Left renal cortex interstitium (tissue), 4 donors: ENCODE measurements at places on chromosomes 7 and 10. TPM values are rescaled to one million over a fixed set of nuclear protein-coding genes. Genes with fewer than 3 reads are reported as not detected.

The HK1 gene
- polyA plus RNA-seq = 52.4 TPM

The TRIL gene
- 56.4 TPM for polyA plus RNA-seq

The HMX2 gene
- polyA plus RNA-seq = 1.4 TPM

The ADRB1 gene
- polyA plus RNA-seq = 0.06 TPM

The ZP3 gene
- polyA plus RNA-seq = 3.0 TPM

The SEC24C gene
- polyA plus RNA-seq = 67.2 TPM

The MLXIPL gene
- 10.1 TPM for polyA plus RNA-seq

The ZWINT gene
- polyA plus RNA-seq = 60.5 TPM

The SNX10 gene
- polyA plus RNA-seq = 18.6 TPM

The CHAT gene
- polyA plus RNA-seq = not detected

The CALY gene
- polyA plus RNA-seq = 0.31 TPM

The ASZ1 gene
- 0.06 TPM for polyA plus RNA-seq

The CCDC146 gene
- polyA plus RNA-seq = 30.9 TPM

The HPS1 gene
- polyA plus RNA-seq = 38.0 TPM

The ANKRD1 gene
- polyA plus RNA-seq = 0.68 TPM

The PCDH15 gene
- 5.9 TPM for polyA plus RNA-seq

The OPALIN gene
- not detected for polyA plus RNA-seq

The AKAP9 gene
- polyA plus RNA-seq = 71.6 TPM

The ABCA13 gene
- polyA plus RNA-seq = 1.0 TPM

The FZD1 gene
- polyA plus RNA-seq = 61.8 TPM

The FAM3C gene
- 90.2 TPM for polyA plus RNA-seq

The NXPH1 gene
- 0.14 TPM for polyA plus RNA-seq

The PTPRN2 gene
- polyA plus RNA-seq = 11.4 TPM

The OR2A42 gene
- polyA plus RNA-seq = 4.1 TPM

The IFIT1 gene
- 14.8 TPM for polyA plus RNA-seq

The PRSS1 gene
- not detected for polyA plus RNA-seq

The CYP26C1 gene
- 0.05 TPM for polyA plus RNA-seq

The CYP3A4 gene
- 0.27 TPM for polyA plus RNA-seq

The SLC18A3 gene
- polyA plus RNA-seq = not detected

The CPED1 gene
- 32.0 TPM for polyA plus RNA-seq

The NANOS1 gene
- polyA plus RNA-seq = 5.3 TPM

The ABCB4 gene
- 2.8 TPM for polyA plus RNA-seq

The PRKCQ gene
- polyA plus RNA-seq = 14.2 TPM

The PAX4 gene
- not detected for polyA plus RNA-seq

The UTF1 gene
- polyA plus RNA-seq = not detected

The ASB10 gene
- polyA plus RNA-seq = 0.12 TPM

The NPC1L1 gene
- 2.4 TPM for polyA plus RNA-seq

The CAMK2B gene
- polyA plus RNA-seq = 2.4 TPM

The GLUD1 gene
- polyA plus RNA-seq = 116 TPM

The HSPA14 gene
- polyA plus RNA-seq = 19.3 TPM

The SPDYE17 gene
- polyA plus RNA-seq = not detected

The FEZF1 gene
- polyA plus RNA-seq = not detected

The CXCL12 gene
- 503 TPM for polyA plus RNA-seq

The EIF4H gene
- 292 TPM for polyA plus RNA-seq

The VOPP1 gene
- 59.3 TPM for polyA plus RNA-seq

The KBTBD2 gene
- 54.8 TPM for polyA plus RNA-seq

The PRXL2A gene
- polyA plus RNA-seq = 110 TPM

The EPDR1 gene
- 18.5 TPM for polyA plus RNA-seq

The CLDN3 gene
- polyA plus RNA-seq = 33.7 TPM

The GARIN1A gene
- polyA plus RNA-seq = 4.8 TPM

The H2BK1 gene
- not detected for polyA plus RNA-seq

The SLC26A5 gene
- polyA plus RNA-seq = 0.60 TPM
